ENCODE measurements at places on chromosomes 11 and 22.

GRCh38 chr11:60221692-60222091, 21.2 kb downstream of the MS4A4E start:
- DNase-seq: no peak

- no peak for DNase-seq
Measured at GRCh38 chr11:64539711-64540427, 51.2 kb upstream of the SLC22A12 start.

- no peak for DNase-seq
Measured at GRCh38 chr11:120773501-120774031, 250.3 kb upstream of the TBCEL start.

DNA sequence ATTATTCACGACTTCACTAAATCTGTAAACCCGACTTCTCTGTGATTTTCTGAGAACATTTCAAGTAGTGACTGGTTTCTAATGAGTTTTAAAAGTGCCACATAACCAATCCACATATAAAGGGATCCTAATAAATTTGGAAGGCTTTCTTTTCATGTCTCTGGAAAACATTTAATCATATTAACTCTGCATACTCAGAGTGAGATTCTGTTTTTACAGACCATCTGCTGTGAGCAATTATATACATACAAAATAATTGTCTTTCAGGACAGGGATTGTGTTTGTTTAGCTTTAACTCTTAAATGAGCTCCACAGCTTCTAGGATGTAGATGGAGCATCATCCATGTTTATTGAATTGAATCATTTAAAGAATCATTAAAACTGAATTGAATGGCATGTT, 65.1 kb downstream of the PRMT3 start:
- no peak for DNase-seq

DNA sequence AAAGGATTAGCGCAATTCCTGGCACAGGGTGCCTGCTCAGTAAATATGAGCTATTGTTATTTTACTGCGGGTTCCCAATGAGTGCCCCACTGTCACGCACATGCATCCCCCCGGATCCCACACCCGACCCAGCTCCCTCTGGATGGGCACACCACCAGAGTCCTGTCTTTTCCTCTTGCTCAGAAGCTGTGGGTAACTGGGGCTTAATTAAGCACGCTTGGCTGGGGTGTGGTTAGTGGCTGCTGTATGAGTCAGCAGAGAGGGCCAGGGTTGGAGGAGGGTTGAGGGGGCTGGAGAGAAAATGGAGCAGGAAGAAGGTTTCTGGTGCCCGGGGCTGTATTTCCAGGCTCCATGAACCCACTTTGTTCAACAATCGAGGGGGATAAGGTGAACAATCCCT, 30.3 kb upstream of the NECTIN1 start:
- no peak for DNase-seq

GRCh38 chr11:1303973-1304372, 5.5 kb downstream of the TOLLIP start:
- peak; percentile 38 for DNase-seq

DNA sequence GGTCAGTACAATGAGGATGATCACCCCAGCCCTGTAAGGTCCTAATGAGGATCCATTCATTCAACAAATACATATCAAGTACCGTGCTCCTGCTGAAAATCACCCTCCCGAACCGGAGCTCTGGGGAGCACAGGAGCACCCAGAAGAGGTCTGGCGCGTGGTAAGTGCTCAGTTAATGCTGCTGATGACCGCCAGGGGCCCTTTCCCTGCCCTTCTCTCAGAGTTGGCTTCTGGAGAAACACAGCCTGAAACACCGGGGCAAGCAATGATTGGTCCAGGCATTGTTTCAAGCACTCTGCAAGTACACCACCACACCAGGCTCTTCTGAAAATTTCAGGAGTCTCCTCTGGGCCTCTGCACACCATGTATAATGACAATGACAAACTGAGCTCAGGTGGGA, 3.8 kb upstream of the CCDC86 start:
- DNase-seq: no peak

GRCh38 chr11:31805629-31806185, 5.4 kb downstream of the PAX6 start:
- peak; percentile 48 for DNase-seq

DNA sequence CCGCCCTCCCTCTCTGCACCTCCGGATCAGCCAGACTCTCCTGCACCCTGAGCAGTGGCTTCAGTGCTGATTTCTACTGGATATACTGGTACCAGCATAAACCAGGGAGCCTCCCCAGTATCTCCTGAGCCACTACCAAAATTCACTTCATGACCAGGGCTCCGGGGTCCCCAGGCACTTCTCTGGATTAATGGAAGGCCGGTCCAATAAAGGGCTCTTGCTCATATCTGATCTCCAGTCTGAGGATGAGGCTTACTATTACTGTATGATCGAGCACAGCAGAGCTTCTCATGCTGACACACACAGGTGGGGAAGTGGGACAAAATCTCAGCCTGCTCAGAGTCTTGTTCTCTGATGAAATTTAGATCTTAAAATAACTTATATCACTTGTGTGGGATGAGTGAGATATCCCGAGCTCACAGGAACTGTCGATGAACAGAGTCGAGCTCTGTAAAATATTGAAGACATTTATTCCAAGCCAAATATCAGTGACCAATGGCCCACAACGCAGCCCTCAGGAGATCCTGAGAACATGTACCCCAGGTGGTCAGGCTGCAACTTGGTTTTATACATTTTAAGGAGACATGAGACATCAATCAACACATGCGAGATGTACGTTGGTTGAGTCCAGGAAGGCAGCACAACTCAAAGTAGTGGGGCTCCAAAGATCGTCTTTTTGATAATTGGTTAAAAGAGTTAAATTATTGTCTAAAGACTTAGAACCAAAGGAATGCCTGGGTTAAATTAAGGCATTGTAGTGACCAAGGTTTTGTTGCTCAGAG, 93.0 kb upstream of the TOP3B start:
- no peak for DNase-seq

DNA sequence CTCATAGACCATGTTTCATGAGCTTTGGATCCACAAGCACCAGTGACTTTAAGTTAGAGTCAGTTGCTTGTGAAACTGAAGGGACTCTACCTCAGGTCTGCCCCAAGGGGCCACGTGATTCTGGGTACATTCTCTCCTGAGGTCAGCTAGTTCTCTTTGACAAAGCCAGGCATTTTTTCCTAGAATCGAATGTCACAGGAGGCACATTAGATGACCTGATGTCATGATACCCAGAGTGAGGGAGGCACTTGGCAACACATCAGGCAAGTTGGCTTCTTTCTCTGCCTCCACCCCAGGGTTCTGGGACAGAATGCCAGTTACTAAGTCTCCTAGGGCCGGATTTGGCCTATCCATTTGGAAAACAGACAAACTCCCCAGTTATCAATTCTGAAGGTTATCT, 93.0 kb downstream of the APIP start:
- DNase-seq: no peak

- DNase-seq: no peak
Measured at GRCh38 chr22:38429499-38430068, 25.4 kb downstream of the KCNJ4 start.

DNA sequence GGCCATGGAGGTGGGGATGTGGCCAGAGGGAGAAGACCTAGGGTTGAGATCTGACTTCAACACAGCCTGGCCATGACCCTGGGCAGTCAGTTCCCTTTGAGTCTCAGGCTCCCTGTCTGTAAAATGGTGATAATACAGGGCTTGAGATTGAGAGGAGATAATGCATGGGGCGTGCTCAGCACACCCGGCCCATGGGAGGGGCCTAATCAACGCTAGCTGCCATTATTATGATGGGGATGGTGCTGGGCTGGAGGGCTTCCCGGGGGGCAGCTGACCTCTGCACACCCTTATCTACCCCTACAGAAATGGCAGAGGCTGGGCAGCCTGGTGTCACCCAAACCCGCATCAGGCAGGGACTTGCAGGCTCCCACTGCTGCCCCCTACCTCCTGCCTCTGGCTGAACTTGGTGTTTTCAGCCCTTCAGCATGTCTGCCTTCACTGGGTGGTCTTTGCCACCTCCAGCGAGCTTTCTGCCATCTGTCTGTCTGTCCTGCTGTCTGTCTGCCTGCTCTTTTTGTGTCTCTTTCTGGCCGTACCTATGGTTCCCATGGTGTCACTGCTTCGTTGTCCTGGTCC, 84.5 kb downstream of the CACNA1I start:
- no peak for DNase-seq

GRCh38 chr11:6196396-6196795, 2.6 kb upstream of the OR52W1 start:
- DNase-seq: peak; percentile 53

DNA sequence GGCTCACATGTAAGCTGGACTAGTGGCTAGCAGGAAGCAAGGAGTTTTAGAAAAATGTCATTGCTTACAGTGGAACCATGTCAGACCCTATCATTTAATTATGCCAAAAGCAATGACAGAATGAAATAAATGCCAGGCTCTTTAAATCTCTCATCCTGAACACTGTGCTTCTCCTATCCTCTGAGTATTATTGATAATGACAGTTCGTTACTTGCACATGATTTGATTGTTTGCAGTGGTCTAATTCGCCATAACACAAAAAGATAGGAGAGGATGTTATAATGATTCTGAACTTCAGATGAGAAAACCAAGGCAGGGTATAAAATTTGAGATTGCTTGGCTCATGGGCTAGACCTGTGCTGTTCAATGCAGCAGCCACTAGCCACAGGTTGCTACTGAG, 68.2 kb downstream of the FLI1 start:
- DNase-seq: no peak

DNA sequence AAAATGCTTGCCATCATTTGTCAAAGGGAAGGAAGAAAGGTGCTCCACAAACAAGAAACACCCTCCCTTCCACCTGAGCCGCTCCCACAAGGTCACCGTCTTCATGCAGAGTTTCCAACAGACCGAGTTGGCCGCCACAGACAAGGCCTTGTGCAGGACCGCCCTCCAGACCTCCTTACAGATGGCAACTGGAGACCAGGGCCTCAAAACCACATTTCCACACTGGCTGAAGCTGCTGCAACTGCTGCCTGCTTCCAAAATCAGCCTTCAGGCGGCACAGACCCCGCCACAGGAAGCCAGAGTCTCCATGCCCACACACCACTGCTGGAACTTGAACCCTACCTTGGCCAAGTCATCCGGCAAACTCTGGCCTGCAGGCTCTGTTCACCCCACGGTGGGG, 6.3 kb downstream of the DEAF1 start:
- DNase-seq: no peak

GRCh38 chr11:107929611-107930200, 1.5 kb downstream of the RAB39A start:
- DNase-seq: no peak

GRCh38 chr11:112529071-112529470, 268.4 kb upstream of the PLET1 start:
- DNase-seq: no peak

- no peak for DNase-seq
Measured at GRCh38 chr11:61694946-61695706, 14.9 kb downstream of the DAGLA start.

DNA sequence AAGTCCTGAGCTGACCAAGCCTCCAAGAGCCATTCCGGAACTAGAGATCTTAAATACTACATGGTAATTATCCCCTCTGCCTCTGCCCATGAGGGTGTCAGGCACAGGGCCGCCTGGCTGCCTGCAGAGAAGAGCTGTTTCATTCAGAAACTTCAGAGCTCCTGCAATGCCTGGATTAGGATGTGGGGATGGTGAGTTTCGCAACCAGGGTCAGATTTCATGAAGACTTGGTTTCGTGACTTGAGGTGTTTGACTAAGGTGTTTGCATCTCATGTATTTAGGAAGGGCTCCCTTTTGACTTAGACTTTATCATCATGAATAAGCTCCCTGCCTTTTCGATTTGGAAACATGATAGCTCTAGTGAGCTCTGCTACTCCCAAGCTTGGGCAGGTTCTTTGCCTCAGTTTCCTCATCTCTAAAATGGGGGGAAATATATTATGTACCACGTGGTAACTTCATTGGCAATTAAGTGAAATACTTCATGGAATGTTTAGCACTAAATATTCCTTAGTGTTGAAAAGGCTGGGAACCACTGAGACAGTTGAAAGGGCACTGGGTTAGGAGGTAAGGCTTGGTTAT, 9.1 kb downstream of the TIMP3 start:
- DNase-seq: no peak

DNA sequence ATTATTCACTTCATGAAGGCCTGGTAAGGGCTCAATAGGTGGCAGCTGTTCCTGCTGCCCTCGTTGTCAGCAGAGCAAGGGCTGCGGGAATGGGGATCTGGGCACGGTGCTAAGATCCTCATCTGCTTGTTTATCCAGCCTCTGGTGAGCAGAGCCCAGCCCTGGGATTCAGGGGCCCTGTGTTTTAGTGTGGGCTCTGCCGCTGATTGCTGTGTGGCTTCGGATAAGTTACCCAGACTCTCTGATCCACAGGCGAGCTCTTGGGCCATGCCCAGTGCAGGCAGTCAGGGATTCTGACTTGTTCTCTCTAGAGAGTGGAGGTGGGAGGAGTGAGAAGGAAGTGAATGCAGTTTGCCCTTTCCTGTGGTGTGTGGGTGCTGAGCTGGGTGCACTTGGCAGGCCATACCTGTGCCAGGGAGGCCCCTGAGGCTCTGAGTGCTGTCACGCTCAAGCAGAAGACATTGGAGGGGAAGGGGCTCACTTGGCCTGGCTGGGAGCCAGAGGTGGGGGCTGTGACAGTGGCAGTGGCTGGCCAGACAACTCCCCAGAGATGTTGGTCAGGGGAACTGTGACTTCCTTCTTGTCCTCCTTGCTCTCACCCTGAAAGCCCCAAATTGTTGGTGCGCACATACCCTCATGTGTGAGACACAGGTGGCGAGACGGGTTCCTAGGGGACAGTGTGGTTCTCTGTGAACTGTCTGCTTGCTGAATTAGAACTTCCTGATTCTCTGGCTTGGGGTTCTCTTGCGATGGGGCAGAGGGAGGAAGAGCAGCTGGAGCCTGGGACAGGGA, 43.7 kb downstream of the CD82 start:
- DNase-seq: no peak

GRCh38 chr22:27676545-27677213, 124.9 kb downstream of the MN1 start:
- no peak for DNase-seq

DNA sequence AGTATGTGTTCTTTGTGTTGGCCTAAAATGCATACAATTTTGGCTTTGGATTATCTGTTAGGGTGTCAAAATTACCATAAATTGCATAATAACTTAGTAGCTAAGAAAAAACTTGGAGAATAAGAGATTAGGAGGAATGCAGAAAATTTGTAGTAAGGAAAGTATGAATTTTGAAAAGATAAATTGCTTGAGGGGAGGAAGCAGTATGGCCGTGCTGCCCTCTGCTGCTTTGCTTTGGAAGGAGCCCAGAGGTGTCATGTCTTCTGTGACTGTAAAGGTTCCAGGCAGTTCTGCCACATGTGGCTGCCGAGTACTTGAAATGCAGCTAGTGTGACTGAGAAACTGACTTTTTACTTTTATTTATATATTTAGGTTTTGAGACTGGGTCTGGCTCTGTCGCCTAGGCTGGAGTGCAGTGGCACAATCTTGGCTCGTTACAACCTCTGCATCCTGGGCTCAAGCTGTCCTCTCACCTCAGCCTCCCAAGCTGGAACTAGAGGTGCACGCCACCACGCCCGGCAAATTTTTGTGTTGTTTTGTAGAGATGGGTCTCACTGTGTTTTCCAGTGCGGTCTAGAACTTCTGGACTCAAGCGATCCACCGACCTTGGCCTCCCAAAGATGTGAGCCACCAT, 1.8 kb downstream of the ADSL start:
- DNase-seq: peak; percentile 32

GRCh38 chr11:64913171-64913727, 3.8 kb downstream of the ATG2A start:
- no peak for DNase-seq

Measured in stimulated activated effector memory CD8-positive, alpha-beta T cell treated with anti-CD3 and anti-CD28 coated beads, Interleukin-12 subunit alpha, Interleukin-12 subunit beta, amount 100 ng/mL, for 72 hours (primary cell).